ENCODE measurements at places on chromosomes 5 and 9.

DNA sequence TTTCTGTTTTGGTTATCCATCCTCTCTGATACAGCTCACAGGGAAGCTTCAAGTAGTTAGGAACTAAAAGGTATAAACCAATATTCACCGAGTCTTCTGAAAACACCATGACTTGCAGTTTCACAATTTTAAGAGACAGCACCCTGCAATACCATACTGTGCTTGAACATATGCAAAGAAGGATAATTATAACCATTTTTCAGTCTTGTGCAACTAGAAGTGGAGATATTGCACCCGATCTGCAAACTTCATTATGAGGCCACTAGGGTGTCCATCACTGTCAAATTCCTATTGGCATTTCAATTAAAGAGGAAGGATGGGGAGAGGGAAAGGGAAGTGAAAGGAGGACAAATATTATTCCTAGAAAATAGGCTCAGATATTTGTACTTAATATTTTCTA, 32.4 kb upstream of the CEP120 start:
- DNase-seq = no peak

DNA sequence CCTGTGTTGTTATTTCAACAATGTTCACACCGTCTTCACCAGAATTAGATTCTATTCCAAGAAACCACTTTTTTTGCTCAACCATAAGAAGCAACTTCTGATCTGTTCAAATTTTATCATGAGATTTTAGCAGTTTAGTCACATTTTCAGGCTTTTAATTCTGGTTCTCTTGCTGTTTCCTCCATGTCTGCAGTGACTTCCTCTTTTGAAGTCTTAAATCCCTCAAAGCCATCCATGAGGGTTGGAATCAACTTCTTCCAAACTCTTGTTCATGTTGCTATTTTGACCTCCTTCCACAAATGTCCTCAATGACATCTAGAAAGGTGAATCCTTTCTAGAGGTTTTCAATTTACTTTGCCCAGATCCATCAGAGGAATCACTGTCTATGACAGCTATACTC, 25.7 kb upstream of the ENTREP1 start:
- no peak for DNase-seq

- DNase-seq = no peak
Observed at GRCh38 chr9:17476401-17476800, 102.5 kb upstream of the SH3GL2 start.

DNA sequence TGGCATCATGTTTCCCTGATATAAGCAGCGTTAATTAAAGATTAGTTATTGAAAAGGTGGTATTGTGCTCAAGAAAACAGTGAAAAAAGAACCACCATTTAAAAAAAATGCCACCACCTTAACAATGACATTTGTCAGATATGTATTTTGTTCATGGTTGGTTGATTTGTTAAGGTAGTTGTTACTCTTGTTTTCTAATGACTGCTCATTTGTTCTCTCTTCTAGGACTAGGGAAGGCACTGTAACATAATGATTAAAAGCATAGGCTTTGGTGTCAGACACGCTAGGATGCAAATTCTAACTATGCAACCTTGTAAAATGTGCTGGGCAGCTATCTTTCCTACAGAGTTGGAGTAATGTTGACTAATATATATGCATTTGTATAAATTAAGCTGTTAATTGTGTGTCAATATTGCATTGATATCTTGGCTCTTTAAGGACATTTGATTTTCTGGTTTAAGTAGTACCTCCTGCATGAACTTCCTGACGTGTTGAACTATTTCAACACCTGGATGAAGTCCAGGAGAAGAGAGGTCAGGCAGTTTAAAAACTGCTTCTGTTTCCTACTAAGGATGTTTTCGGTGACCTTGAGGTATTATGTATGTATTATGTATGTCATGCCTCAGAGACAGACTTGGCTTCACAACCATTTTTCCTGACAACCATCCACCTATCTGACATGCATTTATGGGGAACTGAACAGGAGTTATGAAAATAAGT, 77.8 kb downstream of the MUSK start:
- DNase-seq = no peak

- no peak for DNase-seq
Observed at GRCh38 chr5:143683459-143683858, 128.5 kb upstream of the HMHB1 start.

- no peak for DNase-seq
Observed at GRCh38 chr9:123111427-123112014, 78.1 kb downstream of the GPR21 start.

GRCh38 chr9:87882627-87883026, at the start of gene SPATA31E1:
Gene SPATA31E1, plus strand, starts transcription at chr9:87882877. Its CDS starts 15 bp downstream, at chr9:87882892.
- no peak for DNase-seq

- DNase-seq = no peak
Observed at GRCh38 chr5:1867114-1867814, 15.5 kb downstream of the IRX4 start.

DNA sequence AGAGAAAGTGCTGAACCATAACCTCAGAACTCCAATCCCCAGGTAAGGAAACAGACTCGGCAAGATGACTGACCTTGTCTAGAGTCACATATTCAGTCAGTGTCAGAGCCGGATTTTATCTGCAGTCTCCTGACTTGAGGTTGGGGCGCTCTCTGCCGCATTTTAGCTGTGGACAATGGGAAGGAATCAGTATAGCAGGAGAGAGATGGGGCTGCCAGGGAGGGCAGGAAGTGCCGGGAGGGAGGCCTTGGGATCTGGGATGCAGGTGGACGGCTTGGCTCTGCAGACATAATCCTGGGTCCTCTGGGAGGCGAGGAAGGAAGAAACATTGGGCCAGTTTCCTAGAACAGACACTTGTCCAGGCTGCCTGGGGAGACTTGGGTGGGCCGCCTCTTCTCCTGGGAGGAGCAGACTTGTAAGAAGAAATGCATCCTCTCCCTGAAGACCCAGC, 39.7 kb upstream of the COL15A1 start:
- DNase-seq = no peak

GRCh38 chr5:42912184-42912798, 100.6 kb upstream of the SELENOP start:
- no peak for DNase-seq

DNA sequence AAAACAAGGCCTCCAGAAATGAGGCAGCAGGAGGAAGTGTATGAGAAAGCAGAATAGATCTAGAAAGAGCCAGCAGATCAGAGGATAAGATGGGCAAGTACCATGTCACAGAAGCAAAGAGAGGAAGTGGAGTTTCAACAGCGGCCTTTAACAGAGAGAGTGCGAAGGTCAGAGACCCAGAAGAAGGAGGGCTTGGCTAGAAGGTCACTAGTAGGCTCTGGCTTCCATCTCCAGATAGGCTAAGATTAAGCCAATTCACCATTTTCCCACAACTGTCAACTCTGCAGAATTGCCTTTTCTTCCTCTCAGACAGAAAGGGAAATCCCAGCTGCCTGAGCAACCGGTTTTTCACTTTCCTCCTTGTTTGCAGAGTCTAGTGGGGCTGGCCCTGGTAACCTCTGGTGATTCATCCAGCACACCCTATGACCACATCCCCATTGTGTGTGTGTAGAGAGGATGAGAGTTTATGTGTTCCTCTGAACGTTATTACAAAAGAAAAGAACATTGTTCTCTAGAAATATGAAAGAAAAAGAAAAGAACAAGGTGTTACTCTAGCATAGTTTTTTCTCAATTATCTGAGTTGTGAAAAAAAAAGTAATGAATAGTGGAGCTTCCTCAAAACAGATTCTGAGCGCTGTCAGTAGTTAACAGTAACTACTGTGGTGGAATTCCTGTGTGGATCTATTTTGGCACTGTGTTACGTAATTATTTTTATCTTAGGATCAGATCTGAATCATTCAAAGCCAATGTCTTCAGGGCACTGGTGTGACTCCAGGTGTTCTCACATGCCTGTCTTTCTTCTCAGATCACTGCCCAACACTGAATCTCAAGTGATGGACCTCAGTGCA, 220.4 kb downstream of the ARRDC3 start:
- peak; percentile 35 for DNase-seq

DNA sequence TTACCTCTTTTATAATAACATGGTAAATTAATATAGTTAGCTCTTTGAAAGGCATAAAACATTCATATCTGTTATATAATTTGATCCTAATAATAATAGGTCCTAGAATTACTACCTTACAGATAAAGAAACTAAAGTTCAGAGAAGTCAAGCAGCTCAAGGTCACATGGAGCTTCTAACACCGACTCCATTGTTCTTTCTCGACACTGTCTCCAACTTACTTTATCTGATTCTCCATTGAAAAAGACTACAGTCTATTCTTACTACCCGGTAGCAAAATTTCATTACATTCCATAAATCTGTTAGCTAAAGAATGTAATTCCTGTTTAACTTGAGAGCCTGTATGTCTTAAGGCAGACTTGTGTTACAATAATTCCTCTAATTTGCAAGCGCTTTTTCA, 96.3 kb upstream of the TMEM161B start:
- no peak for DNase-seq

- no peak for DNase-seq
Observed at GRCh38 chr9:137294681-137295237, 7.3 kb downstream of the NRARP start.

DNA sequence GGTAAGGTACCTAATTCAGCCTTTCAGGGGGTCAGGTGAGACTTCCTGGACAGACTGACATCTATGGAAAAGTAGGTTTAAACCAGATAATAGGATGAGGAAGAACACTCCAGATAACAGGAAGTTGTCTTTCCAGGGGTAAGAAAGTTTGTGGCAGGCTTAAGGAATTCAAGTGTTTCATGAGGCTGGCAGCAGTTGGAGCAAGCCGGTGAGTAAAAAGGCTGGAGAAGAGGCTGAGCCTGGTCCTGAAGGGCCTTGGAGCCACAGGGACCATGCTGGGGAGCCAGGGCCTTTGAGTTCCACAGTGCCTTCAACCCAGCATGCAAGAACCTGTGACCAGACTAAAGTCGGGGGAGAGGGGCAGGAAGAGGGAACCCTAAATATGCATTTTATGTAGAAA, 353.4 kb downstream of the SPOCK1 start:
- DNase-seq = no peak

- DNase-seq = no peak
Observed at GRCh38 chr9:92276331-92277032, 17.0 kb downstream of the IARS1 start.

GRCh38 chr9:13009871-13010270, 235.1 kb downstream of the LURAP1L start:
- DNase-seq = no peak

DNA sequence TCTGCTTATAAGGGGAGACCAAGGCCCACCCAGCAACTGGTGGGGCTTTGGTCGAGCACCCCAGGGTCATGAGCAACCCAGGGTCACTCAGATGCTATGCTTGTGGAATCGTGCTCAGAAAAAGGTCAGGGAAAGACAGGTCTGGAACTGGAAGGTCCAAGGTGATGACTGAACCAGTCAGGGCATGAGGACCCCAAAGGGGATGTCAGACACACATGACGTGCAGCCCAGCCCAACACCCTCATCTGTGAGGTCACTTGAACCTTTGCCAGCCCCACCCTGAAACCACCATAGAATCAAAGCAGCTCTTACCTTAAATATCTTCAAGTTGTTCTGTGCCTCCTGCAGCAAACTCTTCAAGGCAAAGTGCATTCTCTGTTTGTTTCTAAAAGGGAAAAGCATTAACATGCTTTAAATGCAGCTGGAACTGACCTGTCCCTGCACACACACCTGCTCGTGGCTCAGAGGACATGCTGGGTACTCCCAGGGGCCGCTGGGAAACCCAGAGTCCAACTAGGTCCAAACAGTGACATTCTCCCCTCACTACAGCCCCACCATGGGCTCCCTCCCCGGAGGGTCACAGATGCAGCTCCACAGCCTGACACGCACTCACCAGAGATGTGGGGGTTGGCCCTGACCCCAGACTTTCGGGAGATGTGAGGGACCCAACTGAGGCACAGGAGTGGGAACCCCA, 29.4 kb downstream of the IPPK start:
- DNase-seq = no peak

- DNase-seq = no peak
Observed at GRCh38 chr5:149172261-149172660, 31.0 kb downstream of the ABLIM3 start.

GRCh38 chr5:111830333-111830732, 73.3 kb upstream of the NREP start:
- DNase-seq = no peak

GRCh38 chr5:114504560-114504959, 142.7 kb downstream of the KCNN2 start:
- DNase-seq = no peak

DNA sequence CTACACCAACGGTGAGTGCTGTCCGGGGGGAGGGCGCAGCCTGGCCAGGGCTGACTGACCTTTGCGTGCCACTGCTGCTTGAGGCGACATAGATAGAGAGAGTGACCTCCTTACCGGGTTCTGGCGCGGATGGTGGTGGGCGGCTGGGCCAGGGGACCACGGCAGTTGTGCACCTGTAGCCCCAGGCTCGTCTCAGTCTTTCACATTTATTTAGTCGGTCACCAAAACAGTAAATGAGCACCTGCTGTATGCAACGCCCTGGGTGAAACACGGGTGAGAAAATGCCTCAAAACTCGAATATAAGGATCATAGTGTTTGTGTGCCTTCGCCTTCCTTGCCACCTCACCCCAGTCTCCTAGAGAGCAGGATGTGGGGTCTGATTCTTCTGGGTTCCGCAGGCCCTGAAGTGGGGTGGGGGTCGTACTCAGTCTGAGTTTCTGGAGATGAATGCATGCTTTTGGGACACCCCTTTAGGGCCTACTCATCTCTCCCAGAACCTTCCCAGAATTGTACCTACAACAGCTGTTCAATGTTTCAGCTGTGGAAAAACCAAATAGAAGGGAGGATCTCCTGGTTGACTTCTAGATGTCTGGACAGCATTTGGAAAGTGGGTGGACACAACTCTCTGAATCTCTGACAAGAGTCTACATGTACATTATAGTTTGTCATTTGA, 714 bp downstream of the SEC24A start:
- no peak for DNase-seq

GRCh38 chr9:96646081-96646991, 8.8 kb downstream of the PRXL2C start:
- DNase-seq = no peak

GRCh38 chr9:7907551-7908337, 108.2 kb upstream of the DMAC1 start:
- DNase-seq = peak; percentile 25

DNA sequence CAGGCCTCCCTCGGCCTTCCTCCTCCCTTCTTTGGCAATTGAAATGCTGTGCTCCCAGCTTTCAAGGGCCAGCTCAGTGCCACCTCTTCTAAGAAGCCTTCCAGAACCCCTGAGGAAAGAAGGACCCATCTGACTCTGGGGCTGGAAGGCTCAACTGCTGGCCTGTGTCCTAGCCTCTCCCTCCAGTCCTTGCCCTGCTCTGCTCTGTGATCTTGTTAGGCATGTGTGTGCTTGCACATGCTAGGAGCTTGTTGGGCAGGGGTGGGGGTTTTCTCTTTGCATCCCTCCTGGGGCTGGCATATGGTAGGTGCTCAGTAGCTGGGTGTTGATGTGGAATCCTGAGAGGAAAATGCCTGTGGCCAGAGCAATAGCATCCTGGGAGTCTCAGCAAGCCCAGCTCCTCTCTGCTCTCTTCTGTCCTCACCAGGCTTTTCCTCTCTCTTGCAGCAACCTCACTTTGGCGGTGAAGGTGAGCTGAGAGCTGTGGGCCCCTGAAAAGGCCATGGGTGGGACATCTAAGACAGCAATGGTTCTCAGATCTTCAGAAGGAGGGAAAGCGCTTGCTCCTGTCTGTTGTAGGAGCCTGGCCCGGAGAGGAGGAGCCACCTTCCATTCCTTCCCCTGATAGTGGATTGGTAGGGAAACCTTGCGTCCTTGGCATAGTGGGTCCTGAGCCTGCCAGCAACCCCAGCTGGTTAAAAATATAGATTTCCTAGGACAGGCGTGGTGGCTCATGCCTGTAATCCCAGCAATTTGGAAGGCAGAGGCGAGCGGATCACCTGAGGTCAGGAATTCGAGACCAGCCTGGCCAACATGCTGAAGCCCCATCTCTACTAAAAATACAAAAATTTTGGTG, 9.9 kb downstream of the DOLK start:
- no peak for DNase-seq

- DNase-seq = no peak
Observed at GRCh38 chr5:153624451-153624765, 133.9 kb downstream of the GRIA1 start.
